K562 (cell line): ENCODE measurements at places on chromosomes 1 and 21.

GRCh38 chr1:100860397-100860991 is 34.1 kb downstream of the EXTL2 start:
- DNase-seq: no peak

DNA sequence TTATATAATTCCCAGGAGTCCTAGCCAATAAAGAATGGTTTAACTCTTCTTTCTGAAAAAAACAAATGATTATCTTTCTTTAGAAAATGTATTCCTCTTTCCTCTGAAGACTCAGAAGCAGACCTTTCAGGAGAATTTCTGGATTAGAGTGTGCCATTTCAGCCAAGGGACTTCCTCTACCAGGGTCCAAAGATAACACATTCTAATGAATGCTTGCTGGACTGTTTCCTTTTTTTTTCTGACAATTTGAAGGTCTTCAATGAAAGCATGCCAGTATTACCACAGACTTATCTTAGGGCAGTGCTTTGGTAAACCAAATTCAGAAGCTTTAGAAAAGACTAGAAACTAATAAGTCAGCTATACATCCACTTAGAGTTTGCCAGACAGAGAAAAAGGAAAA is 80.5 kb downstream of the RERE start:
- DNase-seq: no peak

- DNase-seq: no peak
These were observed at the start of gene MYOCOS for GRCh38 chr1:171622152-171622462. Gene MYOCOS (plus strand): TSS chr1:171622243. CDS start chr1:171623884, 1,641 bp downstream.

- DNase-seq: no peak
These were observed 7.9 kb upstream of the TRAF5 start for GRCh38 chr1:211318576-211319280.

GRCh38 chr1:77012066-77012465 is 144.8 kb downstream of the ST6GALNAC5 start:
- DNase-seq: no peak

DNA sequence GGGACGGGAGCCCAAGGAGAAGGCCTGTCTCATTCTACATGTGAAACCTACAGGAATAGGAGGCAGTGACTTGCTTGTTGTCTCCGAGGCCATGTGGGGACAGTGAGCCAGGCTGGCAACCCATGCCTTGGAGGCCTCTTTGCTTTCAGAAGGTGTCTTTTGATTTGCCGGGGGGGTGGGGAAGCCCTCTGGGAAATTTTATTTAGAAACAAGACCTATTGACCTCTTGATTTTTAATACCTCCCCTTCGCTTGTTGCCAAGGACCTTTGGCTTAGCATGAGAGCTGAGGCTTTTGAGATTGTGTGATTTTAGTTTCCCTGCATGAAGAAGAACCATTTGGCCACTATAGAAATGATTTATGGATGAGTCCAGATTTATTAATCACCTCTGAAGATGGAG is 4.1 kb downstream of the ARMH1 start:
- no peak for DNase-seq

DNA sequence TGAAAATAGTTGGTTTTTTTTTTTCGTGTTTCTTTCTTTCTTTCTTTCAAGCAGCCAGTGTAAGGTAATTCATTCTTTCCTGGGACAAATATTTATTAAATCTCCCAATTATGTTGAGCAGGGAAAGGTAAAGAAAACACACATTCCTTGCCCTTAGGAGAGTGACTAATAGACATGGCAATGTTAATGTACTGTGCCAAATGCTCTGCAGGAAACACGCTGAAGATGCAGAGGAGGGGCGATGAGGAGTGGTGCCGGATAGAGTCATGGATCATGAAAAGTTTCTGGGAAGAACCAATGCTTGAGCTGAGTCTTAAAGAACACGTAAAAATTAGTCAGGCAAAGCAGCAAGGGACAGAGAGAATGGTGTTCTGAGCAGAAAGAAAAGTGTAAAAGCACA is 199.2 kb downstream of the DNM3 start:
- DNase-seq: no peak

DNA sequence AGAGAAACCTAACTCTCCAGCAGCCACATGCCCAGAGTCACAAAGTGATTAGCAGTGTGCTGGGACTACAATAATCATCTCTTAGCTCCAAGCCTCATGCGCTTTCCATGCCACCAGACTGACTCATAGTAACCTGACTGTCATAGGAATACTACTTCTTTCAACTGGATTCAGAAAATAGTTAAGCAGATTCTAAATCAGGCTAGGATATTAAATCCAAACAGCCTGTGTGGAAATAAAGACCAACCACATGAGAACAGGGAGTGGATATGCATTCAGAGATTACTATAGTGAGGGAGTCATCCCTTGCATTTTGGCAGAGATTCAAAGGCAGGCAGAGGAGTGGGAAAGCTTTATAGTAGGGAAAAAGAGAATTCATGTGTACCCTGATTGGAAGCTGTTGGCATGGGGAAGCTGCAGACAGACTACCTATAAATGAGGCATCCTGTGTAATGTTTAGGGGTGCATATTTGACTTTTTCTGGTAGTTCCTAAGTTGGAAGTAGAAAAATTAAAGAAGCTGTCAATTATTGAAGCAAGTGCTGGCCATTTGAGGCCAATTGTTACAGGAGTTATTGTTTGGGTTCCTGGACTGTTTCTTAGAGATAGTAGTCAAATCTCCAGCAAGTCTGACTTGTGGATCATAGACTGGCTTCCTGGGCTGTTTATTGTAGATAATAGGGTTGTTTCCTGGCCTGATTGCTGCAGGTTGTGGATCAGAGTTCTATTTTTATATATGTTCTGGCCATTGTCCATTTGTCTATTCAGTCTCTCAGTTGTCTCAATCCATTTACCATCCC is 31.7 kb upstream of the DNAH14 start:
- DNase-seq: no peak

DNA sequence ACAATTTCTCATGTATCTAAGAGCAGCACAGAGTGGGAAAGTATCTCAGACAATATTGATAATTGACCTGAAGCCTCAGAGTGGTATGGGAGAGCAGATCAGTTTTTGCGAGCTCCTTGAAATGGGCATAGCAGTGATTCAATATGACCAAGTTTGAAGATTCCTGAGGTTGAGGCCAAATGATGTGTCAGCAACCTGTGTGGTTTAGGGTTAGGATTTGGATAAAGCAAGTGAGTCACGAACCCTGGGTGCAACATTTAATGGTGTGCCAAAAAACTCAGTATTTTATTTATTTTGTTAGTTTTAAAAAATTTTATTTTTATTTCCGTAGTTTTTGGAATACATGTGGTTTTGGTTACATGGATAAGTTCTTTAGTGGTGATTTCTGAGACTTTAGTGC is 92.5 kb upstream of the C21orf91 start:
- no peak for DNase-seq

DNA sequence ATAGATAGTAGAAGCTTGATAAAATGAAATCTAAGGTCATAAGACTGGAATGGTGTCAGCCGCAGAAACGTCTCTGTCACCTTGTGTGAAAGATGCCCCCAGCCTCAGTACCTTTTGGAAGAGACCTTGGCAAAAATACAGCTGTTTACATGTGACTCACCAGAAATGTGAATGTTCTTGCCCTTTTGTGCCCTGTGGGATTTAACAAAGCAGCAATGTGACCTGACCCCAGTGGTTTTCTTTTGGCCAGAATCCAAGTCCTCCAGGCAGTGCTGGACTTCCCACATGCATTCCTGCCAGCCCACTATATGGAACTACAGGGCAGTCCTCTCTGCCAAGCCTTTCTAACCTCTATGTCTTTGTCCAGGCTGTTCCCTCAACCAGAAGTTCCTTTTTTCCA is 27.2 kb upstream of the LRRC8C start:
- DNase-seq: no peak

GRCh38 chr1:88920845-88921244 is 29.5 kb upstream of the GTF2B start:
- no peak for DNase-seq

DNA sequence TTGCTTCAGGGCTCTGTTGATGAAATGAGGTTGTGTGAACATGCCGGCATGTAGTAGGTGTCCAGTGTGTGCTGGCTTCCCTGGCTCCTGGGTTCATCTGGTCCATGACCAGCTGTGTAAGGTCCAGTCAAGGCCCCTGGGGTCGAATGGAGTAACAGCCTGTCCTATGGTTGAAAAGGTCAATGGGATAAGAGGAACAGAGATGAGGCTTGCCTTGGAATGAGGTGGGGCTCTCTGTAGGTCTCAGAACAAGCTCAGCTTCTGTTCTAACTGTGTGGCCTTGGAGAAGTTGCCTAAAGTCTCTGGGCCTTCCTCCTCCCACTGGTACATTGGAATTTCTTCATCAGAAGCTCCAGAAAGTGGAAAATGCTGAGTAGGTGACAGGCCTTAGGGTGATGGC is 26.6 kb downstream of the RPS6KA1 start:
- peak; percentile 11 for DNase-seq

GRCh38 chr1:91774520-91775203 is 111.3 kb downstream of the TGFBR3 start:
- no peak for DNase-seq

GRCh38 chr1:97797403-97798183 is 123.2 kb downstream of the DPYD start:
- DNase-seq: no peak

DNA sequence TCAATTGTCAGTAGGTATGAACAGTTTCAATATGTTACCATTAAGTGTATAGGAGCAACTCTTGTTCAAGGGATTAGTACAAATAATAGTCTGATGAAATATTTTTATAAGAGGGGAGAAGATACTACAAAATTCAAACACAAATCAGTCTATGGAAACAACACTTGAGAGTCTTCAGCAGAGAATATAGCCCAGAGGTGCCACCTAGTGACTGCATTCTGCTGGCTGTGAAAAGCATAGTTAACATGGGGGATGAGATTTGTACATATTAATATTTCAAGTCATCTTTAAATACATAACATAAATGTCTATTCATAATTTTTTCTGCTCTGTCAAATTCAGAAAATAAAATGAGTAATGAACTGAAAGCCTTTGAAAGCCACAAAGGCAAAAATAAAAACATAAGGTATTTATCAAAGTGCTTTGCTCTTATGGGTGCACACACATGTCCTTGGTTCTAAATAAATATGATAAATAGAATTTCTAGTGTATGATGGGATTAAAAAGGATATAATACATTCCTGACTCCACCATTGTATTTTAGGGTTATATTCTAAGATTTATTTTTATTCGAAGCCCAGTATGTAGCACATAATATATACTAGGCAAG is 440.9 kb upstream of the ZRANB2 start:
- no peak for DNase-seq

DNA sequence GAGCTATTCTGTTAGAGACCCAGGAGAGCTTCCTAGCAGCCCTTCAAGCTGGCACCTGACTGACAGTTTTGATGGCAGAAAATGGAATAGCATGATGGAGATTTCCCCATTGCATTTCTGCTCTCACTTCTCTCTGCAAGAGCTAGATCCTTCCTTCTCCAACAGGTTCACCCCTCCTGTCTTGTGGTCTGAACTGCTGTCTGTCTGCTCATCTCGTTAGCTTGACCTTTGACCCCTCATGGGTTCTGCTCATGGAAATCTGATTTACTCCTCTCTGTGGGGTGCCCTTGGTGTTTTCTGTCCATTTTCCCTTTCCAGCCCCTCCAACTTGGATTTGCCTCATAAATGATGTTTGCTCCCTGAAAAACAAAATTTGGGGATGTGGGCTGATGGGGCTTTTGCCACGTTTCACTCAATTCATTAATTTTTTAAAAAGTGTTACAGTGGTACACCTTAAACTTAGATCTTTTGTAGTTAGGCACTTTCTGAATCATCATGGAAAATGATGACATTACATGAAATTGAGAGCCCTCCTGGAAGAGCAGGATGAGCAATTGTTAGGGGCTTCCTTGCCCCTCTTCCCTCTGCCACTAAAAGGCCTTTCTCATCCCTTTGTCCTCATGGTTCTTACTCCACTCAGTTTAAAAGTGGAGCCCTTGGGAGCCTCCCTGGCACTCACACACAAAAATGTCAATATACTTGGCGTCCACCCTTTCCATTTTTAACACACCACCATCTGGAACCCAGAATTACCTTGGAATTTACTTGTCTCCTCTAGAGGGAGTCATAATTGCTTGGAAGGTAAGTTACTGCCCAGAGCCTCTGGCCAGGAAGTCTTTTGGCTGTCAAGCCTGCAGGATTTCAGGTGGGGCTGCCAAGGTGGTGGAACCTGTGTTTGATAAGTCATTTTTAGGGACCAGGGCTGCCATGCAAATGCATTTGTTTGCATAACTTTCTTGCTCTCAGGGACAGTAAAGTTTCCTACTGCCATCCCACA is 31.9 kb upstream of the IL19 start:
- DNase-seq: peak; percentile 60

DNA sequence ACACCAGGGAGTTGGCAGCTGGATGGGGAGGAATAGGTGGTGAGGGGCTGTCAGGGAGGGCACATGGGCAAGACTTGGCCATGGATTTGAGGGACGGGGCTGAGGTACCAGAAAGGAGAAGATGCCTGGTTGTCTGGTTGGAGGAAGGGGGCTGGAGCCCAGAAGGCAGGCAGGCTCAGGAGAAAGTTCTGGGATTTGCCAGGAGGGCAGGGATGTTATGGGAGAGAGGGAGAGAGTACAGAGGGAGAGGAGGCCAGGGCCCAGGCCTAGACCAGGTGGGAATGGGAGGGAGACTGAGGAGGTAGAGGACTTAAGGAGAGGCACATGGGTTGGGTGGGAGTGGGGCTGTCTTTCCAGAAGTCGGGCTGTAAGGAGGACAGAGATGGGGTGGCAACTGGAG is 4.3 kb downstream of the A3GALT2 start:
- no peak for DNase-seq

GRCh38 chr1:8976896-8977450 is 31.3 kb downstream of the CA6 start:
- no peak for DNase-seq

GRCh38 chr1:111654839-111655238 is 35.2 kb downstream of the RAP1A start:
- no peak for DNase-seq

DNA sequence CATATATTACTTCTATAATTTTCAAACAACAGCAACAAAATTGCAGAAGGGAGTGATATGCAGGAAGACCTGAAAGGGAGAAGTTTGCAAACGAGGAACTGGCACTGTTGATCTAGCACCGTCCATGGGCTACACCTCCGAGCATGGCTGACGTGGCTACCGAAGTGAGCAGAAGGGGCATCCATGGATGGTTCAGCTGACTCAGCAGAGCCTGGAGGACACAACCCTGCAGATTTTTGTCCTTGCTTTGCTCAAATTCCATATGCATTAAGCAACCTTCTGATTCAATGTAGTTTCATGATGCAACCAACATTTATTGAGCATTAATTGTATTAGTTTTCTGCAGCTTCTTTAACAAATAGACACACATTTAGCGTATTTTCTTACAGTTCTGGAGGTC is 191.2 kb downstream of the C1orf94 start:
- DNase-seq: no peak

DNA sequence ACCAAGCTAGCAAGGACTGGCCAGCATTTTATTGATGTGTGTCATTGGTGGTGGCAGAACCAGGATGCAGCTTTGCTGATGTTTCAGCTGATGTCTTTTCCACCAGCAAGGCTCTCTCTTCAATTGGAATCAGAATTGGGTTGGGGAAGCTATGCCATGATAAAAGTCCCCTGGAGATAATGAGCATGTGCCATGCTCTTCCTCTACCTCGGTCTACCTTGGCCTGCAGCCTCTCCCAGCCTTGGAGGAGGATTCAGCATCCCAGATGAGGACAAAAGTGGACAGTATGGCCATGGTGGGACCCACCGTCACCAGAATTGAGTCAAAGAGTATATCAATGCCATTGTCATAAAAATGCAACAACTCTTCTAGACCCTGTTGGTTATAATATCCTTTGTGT is 8.6 kb downstream of the AVPR1B start:
- no peak for DNase-seq
